ENCODE measurements at places on chromosomes 12 and 14.

DNA sequence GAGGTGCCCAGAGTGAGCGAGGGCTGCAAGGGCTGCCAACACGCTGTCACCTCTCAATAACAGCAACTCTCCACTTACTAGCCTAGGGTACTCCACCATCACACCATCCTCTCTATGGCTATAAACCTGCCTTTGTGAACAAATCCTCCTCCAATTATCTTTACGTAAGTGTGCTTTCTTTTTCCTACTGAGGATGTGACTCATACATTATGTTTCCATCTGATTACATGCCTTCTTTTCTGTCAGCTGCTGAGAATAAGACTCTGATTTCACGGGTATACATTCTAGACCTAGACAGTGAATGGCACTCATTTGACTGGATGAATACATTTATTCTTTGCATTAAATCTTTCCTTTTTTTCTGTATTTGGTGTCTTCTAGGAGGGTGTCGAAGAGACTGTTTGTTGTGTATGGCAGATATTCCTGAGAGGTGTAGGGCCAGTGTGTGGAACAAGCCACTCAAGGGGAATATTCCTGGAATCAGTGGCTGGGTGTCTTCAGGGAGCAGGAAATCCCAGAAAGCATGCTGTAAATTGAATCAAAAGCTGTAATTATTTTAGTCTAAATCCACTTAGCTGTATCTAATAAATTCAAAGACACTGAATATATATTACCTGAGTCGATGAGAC lies 327.3 kb upstream of the TMTC1 start:
- no peak for DNase-seq

GRCh38 chr14:90732139-90732538 lies 84.1 kb downstream of the TTC7B start:
- DNase-seq = peak; percentile 91

- no peak for DNase-seq
Measured at GRCh38 chr12:114165921-114166320, 199.8 kb upstream of the RBM19 start.

DNA sequence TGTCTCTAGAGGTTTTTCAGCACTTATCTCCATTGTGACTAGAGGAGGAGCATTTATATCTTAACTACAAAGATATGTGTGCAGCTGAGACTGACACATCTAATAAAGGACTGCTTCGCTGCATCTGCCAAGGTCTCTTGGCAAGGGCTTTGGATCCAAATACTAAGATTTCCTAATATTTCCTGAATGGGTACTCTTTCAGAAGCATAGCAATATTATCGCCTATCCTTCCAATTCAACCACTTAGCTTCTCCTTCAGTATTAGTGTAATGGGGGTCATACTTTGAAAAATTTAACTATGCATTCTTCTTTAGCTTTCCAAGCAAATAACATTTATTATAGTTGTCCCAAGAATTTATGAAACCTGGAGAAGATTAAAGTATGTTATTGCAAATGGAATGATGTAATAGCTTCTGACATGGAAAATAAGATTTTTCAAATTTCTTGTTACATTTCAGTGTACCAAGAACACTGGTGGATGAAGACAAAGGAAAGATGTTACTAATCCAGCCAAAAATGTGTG lies 243.0 kb upstream of the PDE3A start:
- DNase-seq = no peak

DNA sequence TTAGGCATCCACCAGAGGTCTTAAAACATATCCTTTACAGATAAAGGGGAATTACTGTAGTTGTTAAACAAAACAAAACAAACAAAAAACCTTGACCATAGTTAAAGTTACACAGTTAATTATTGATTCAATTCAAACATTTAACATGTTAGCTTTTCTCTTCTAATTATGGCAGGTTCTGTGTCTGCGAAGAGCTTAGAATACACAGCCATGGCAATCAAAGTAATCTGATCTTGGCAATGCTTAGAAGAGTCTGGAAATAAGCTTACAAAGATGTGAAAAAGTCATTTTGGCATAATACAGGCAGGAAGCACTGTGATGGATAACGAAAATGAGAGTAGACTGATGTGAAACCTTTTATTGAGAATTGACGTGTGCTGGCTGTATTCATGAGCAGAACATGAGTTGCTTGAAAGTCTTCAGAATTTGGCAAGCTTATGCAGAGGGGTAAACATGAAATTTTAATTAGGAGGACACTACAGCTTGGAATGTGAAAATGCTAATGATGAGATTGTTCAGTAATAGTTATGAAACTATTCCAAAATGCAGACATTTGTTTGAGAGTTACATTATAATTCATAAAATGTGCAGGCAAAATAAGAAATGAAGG lies 629.6 kb downstream of the FSCB start:
- DNase-seq = no peak

DNA sequence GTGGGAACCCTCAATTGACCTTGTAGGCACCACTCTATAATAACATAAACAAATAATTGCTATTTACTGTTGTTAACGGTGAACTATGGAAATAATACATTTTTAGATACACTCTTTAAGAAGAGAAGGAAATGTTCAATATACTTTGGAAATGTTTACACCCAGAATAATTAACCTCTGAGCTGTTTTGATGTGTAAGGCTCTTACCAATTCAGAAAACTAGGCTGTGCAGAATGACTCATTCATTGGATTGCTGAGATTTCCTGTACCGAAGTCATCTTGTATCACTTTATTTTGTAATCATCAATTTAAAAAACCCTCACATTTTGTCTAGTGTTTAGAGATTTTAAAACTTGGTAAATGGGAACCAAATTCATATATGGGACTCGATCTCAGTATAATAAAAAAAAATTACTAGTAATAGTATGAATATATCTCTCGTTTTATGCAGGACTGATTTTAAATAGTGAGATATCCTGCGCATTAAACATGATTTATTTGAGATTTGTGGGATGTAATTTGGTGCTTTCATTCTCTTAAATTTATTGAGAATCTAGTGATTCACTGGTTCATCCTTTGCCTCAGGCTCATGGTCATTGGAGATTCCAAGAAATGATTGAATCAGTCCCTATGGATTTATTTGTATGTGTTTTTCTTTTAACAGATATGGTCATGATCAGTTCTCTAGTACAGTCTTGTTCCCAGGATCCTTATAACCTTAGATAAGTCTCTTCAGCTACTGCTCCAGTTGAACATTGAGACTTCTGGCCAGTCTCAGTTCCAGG lies 3.9 kb downstream of the SAMD4A start:
- no peak for DNase-seq

- DNase-seq = no peak
Measured at GRCh38 chr14:36426836-36427235, 93.2 kb downstream of the NKX2-1 start.

DNA sequence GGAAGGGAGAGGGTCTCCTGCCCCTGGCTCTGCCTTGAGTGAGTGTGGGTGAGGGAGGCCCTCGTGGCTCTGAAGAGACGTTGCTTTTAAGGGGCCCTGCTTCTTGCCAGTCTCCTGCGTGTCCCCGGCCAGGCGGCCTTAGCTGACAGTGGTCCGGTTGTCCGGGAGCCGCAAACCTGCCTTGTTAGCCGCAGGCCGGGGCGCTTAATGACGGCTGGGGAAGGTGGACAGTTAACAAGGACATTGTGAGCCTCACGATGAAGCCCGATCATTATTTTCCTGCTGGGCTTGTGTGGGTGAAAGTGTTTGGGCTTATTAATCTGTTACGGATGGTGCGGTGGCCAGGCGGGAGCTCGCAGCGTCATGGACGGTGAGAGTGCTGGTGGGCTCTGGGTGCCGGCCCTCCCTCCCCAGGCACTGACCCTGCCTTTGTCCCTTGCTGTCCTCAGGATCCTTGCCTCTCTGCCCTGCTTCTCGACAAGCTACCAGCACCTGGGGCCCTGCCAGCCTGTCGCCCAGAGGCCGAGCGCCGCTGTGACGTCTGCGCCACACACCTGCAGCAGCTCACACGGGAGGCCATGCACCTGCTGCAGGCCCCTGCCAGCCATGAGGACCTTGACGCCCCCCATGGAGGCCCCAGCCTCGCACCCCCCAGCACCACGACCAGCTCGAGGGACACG lies 13.3 kb downstream of the KIF26A start:
- DNase-seq = no peak

GRCh38 chr14:34081101-34081575 lies 130.3 kb upstream of the EGLN3 start:
- no peak for DNase-seq

GRCh38 chr12:5376591-5377207 lies 55.2 kb upstream of the NTF3 start:
- DNase-seq = no peak

GRCh38 chr12:32765906-32766305 lies 10.2 kb upstream of the YARS2 start:
- DNase-seq = no peak

DNA sequence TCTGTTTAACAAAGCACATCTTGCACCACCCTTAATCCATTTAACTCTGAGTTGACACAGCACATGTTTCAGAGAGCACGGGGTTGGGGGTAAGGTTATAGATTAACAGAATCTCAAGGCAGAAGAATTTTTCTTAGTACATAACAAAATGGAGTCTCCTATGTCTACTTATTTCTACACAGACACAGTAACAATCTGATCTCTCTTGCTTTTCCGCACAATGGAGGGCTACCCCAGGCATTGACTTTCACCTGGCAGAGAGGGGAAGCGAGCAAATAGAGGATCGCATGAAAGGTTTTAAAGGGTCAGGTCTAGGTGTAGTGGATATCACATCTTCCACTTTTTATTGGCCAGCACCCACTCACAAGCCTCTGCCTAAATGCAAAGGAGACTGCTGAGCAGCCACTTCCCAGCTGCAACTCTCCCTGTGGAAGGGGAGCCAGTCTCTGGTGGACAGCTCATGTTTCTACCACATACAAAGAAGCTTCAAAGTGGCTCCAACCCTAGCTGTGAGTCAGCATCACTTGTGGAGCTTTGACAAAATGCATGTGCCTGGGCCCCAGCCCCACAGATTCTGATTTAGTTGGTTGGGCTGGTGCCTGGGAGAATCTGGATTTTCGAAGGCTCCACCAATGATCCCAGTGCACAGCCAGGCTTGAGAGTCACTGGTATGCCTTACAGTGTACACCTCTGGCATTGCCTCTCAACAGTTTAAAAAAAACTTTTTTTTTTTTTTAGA lies 7.2 kb upstream of the FNTB start:
- DNase-seq = no peak

- DNase-seq = no peak
Measured at GRCh38 chr12:116933091-116933490, 22.3 kb downstream of the FBXW8 start.

- DNase-seq = no peak
Measured at GRCh38 chr14:98189511-98189910, 1082.5 kb downstream of the BCL11B start.

GRCh38 chr12:52946797-52947547 lies 1.9 kb upstream of the KRT18 start:
- no peak for DNase-seq

DNA sequence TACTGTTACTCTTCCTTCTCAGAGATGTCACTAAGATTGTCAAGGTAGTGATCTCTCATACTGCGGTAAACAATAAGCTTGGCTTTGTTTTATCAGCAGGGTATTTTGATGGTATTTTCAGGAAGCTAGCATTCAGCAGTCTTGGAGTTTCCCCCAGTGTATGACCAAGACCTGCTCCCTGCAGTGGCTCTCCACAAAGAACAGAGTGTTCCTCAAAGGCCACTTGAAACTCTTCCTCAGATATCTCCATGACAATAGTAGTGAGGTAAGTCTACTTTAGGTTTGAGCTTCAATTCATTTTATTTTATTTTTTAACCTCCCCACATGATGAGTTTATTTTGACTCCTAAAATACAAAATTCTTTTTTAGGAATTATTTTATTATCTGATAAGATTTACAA lies 74.0 kb upstream of the G2E3 start:
- DNase-seq = no peak

GRCh38 chr14:69848903-69849391 lies 30.3 kb upstream of the SMOC1 start:
- DNase-seq = no peak

DNA sequence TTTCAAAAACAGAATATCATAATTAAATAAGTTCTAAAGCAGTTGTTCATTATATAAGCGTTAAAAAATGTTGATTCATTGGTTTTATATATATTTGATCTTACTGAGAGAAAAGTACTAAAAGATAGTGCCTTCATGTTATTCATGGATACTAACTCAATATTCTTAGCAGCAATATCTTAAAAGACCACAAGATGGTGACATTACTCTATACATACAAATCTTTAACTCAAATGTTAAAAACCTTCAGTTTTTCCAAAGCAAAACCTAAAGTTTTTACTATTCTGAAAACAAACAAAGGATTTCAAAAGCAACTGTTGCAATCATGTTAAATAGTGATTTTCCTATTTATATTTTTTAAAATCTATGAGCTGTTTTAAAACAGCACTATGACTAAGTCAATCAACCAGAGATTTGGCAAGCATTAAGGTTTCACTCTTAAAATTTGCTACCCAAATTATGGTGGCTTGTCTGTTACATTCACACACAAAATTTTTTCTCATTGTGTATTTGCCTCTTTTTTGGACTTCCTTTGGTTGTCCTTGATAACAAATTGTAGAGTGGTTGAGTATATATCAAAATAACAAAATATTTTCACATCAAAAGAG lies 50.1 kb upstream of the RERGL start:
- DNase-seq = peak; percentile 48

- no peak for DNase-seq
Measured at GRCh38 chr14:102805941-102806340, 28.7 kb downstream of the TRAF3 start.

DNA sequence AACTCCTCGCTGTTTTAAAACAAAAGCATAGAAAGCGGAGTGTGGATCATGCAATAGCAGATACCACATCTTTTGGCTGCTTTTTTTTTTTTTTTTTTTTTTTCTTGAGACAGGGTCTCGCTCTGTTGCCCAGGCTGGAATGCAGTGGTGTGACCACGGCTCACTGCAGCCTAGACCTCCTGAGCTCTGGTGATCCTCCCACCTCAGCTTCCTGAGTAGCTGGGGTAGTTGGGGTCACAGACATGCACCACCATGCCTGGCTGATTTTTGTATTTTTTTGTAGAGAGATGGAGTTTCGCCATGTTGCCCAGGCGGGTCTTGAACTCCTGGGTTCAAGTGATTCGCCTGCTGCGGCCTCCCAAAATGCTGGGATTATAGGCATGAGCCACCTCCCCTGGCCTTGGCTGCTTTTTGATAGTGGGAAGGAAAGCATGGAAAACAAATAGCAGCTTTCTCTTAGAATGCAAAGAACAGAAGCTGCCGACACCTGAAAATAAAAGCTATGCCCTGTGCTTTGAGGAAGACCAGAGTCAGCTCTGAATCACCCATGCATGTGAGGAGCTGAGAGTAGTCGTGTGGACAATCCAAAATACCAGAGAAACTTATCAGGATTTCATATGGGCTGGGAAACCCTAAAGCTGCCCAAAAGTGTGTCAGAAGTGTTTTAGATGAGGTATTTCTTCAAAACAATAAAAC lies 3.6 kb upstream of the ELK3 start:
- no peak for DNase-seq

GRCh38 chr12:34302131-34302885 lies 280.0 kb downstream of the ALG10 start:
- no peak for DNase-seq

- DNase-seq = no peak
Measured at GRCh38 chr14:75449696-75450095, 21.9 kb downstream of the JDP2 start.

Data from AML-193 (cell line).